Cortex of kidney (tissue), 1 donor: ENCODE measurements at places on chromosomes 16 and 17.

DNA sequence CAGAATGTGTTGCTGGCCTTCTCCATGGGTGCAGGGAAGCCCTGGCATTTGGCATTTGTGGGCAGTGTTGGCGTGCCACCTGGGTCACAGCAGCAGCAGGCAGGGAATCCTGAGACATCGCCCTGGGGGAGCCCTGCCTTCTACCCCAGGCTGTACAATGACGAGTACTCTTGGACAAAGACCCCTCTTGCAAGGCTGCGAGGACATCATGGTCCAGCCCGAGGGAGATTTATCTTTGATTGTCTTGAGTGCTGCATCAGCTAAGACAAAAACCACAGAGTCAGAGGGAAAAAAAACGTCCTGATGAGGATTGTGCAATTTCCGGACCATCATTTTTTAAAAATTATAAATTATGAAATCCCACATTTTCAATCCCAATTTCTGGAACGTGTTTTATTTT is 3.7 kb downstream of the CRISPLD2 start:
- DNase-seq = no peak

- DNase-seq = no peak
Measured at GRCh38 chr17:15106540-15106939, 158.6 kb downstream of the PMP22 start.

GRCh38 chr17:72576289-72576759 is 455.5 kb downstream of the SOX9 start:
- DNase-seq = no peak

DNA sequence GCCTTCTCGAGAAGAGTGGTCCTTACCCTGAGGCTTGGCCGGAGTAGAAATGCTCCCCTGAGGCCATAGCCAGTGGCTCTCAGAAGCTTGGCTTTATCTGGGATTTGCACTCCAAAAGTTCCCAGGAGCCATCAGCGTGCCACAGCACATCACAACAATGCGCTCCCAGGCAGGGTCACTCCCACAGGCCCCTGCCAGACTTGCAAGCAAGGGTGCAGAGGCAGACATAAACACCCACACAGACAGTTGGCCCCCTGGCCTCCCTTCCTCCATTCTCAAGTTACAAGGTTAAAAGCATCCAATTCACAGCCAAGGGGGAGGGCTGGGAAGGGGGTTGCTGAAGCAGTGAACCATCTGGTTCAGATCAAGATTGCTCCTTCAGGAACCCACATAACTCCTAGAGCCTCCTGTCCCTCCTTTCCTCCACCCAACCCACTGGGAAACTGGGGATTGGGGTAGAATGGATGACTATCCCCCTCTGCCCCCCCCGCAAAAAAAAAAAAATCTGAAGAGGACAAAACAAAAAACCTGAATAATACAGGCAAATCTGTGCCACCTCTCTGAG is 1.8 kb downstream of the ST3GAL2 start:
- no peak for DNase-seq

- no peak for DNase-seq
Measured at GRCh38 chr17:6241381-6241780, 171.2 kb downstream of the WSCD1 start.

GRCh38 chr17:1515640-1516387 is 598 bp downstream of the INPP5K start:
- DNase-seq = no peak

- DNase-seq = no peak
Measured at GRCh38 chr17:27920569-27920968, 27.4 kb upstream of the LYRM9 start.

DNA sequence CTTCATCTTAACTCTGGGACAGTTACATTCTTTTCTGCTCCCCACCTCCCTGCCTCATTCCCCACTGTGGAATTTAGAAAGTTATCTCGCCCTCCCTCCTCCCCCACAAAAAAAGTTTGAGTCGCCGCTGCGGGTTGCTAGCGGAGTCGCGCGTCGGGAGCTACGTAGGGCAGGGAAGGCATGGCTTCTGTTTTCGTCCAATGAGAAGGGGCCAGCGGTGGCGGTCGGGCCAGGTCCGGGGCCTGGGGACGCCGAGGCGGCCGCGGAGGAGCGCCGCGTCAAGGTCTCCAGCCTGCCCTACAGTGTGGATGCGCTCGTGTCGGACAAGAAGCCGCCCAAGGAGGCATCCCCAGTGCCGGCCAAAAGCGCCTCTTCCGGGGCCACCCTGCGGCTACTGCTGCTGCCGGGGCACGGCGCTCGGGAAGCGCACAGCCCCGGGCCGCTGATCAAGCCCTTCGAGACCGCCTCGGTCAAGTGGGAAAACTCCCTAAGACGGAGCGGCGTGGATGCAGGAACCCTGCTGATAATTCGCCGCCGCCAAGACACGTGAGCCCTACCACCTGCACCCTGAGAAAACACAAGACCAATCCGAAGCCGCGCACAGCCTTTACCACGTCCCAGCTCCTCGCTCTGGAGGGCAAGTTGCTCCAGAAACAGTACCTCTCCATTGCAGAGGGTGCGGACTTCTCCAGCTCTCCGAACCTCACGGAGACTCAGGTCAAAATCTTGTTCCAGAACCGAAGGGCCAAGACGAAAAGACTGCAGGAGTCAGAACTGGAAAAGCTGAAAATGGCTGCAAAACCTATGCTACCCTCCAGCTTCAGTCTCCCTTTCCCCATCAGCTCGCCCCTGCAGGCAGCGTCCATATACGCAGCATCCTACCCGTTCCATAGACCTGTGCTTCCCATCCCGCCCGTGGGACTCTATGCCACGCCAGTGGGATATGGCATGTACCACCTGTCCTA is 8.9 kb downstream of the OR4D1 start:
- DNase-seq = no peak

GRCh38 chr17:50240851-50241250 is 33.4 kb upstream of the TMEM92 start:
- DNase-seq = no peak

GRCh38 chr16:81817789-81818567 is 38.9 kb downstream of the PLCG2 start:
- DNase-seq = no peak

DNA sequence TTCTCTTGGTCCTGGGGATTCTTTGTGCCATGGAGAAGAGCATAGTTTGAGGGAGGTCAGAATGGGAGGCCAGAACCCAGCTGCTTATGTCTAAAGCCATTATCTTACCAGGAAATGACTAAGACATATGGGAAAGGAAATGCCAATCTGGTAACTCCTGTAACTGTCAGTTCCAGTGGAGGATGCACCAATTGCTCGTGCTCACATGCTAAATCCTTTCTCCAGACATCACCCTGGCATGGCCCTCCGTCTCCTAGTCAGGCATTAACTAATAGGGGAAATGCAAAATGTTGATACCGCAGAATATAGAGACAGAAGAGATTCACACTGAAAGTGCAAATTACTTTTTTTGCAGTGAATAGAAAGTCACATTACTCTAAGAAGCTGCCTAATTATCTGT is 255.6 kb upstream of the HSBP1 start:
- DNase-seq = no peak

- DNase-seq = no peak
Measured at GRCh38 chr16:1832838-1833454, 5.9 kb downstream of the FAHD1 start.
